NCI-H1417 treated with DMSO at 0.1 percent for 48 hours (cell line): ENCODE measurements at places on chromosomes 7 and 10.

GRCh38 chr7:27185854-27186667 is 1.0 kb upstream of the HOXA11 start:
- DNase-seq: no peak

- DNase-seq: no peak
Measured at GRCh38 chr10:113648478-113648877, 15.4 kb downstream of the NRAP start.

DNA sequence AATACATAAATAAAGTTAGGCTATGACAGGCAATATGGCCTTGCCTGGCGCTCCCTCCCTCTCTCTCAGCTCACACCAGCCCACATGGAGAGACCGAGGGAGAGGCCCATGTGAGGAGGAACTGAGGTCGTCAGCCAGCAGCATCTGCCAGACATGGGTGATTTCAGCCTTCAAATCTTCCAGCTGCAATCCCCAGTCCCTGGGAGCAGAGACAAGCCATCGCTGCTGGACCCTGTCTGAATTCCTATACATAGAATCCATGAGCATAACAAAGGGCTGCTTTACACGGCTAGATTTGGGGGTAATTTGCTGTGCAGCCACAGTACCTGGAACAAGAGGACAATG is 35.6 kb downstream of the ANKRD16 start:
- DNase-seq: no peak

DNA sequence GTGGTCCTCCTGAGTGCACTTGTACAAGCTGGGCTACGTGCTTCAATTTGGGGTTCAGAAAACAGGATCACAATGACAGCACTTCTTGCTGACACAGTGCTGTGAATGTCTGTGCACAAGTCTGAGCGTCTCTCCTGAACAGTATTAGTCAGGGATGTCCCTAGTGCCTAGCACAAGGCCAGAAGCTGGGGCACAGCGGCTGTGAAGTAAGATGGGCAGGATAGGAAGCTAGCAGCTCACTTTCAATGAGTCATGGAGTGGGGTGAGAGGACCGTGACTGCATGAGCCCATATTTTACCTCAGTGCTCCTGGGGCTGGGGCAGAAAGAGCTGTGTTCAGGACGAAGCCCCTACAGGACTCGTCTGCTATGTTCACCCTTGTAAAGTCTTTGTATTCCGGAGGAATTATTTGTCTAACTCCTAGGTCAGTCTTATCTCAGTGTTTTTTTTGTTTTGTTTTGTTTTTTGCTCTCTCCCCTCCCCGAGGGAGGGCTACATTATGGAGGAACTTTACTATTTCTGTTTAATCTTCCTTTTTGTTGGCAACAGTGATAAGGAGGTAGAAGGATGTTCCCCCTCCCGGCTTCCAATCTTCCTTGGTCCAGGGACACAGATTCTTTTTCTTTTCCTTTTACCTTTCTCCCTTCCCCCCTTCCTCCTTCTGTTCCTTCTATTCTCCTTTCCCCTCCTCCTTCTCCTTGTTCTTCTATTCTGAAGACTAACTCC is 2.8 kb upstream of the LRMDA start:
- DNase-seq: no peak

DNA sequence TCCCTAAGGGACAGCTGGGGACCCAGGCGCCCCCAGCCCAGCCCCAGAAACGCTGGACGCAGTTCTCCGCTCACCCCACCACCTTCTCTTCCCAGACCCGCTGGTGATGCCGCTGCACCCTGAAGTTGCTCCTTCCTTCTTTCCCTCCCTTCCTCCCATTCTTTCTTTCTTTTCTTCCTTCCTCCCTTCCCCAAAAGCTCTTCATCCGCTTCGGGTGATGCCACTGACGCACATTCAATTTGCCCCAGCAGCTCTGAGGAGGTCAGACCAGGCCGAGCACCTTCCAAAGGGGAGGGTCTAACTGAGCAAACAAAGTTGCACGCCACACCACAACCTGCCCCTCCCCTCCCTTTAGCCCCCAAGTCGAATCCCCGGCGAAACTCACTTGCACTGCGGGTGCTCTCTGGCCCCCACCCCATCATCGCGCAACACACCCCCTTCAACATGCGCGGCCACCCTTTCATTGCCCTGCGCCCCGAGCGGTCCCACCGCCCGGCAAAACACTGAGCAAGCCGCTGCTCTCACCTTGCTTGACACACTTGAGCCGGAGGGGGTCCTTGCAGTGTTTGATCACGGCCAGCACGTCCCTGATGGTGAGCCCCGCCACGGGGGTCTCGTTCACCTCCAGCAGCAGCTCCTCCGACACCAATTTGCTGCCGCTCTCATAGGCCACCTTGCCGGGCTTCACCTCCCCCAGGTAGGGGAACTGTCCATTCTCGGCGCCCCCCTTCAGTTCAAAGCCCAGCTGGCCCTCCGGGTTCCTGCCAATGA is 787 bp downstream of the MAGI2 start:
- no peak for DNase-seq

- no peak for DNase-seq
Measured at GRCh38 chr10:89275383-89275782, 23.8 kb upstream of the LIPA start.
